ENCODE measurements at places on chromosomes 12 and 14.

DNA sequence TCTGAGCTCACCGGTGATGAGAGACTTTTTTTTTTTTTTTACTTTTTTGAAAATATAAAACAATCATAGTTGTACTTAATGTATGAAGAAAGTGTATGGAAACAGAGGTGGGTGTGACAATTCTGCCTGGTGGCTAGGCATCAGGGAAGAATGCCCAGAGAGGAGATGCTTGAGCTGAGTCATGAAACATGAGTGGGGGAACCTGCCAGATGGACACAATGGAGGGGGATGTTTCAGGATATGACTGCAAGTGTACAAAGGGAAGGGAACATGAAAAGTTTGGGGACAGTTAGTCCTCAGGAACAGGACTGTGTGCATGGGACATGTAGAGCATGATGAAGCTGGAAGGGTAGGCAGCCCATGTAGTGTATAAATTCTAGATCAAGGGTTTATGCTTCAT is 274.2 kb upstream of the E2F7 start:
- DNase-seq: no peak

- no peak for DNase-seq
Measured at GRCh38 chr14:103126088-103126872, 3.0 kb downstream of the TNFAIP2 start.

DNA sequence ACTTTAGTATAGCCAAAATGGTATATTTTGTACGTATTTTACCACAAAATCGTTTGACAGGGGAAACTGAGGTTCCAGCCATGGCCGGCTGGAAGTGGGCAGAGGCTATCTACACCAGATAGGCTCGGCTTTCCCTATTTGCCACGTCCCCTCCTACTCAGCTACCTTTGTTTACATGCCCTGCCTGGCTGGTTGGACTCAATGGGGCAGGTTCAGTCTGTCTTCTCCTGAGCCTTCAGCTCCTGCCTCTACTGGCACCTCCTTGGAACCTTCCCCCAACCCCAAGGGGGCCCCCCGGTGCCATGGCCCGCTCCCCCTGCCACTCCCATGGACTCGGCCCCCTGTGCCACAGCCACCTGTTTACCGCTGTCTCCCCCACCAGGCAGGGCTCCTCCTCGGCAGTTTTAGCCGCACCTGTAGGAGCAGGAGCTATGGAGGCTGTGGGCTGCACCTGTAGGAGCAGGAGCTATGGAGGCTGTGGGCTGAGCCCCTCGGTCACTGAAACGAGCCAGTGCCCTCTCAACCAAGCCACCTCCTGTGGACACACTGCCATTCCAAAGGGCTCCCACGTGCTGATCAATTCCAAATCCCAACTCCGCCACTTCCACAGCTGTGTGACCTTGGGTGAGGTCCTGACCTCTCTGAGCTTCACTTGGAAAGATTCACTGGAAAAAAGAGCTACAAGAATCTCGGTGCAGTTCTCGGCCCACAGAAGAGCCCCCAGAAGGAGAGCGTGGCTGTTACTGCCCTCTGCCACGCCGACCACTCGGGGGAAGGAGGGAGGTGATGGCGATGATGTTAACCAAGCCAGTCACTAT is 62.2 kb downstream of the NCOR2 start:
- DNase-seq: no peak

- no peak for DNase-seq
Measured at GRCh38 chr14:95066427-95066986, 90.8 kb downstream of the DICER1 start.

DNA sequence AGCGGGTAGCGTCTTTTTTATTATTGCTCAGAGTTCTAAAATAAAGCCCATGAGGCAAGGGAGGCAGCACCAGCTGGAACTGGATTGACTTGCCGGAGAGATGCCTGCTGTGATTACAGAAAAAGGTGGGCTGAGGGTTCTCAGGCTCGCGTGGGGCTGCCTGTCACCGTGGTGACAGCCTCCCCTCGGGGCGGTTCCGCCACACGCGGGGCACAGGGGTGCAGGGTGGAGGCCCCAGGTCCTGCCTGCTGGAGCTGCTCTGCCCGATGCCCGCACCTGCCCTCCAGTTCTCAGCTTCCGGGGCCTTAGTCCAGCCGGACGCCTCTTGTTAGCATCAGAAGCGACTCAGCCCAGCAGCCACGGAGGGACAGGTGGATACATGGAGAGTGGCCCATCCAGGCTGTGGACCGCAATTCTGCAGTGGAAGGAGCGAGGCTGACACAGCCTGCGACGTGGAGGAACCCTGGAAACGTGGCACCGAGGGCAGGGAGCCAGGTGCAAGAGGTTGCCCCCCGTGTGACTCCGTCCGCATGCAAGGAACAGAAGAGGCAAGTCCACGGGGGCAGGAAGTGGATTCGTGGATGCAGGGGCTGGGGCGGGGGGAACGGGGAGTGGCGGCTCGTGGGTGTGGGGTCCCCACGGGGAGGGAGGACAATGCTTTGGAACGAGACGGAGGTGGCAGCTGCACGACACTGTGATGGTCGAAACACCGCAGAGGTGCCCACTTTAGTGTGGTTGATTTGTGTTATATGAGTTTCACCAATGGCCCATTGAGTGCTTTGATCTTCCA is 79.5 kb downstream of the GALNT9 start:
- no peak for DNase-seq
